ENCODE measurements at places on chromosomes 6 and 20. TPM values are rescaled to one million over a fixed set of nuclear protein-coding genes. Genes with fewer than 3 reads are reported as not detected.

The VSX1 gene
- total RNA-seq: 0.31 TPM

The COL11A2 gene
- total RNA-seq: 0.75 TPM

The PNRC1 gene
- 114 TPM for total RNA-seq

The DSP gene
- 117 TPM for total RNA-seq

The RSPH9 gene
- total RNA-seq: not detected

The CD83 gene
- total RNA-seq: 0.83 TPM

The UBE2J1 gene
- total RNA-seq: 30.5 TPM

The PTGIS gene
- 11.0 TPM for total RNA-seq

The COL9A1 gene
- not detected for total RNA-seq

The RCAN2 gene
- total RNA-seq: 6.7 TPM

DNA sequence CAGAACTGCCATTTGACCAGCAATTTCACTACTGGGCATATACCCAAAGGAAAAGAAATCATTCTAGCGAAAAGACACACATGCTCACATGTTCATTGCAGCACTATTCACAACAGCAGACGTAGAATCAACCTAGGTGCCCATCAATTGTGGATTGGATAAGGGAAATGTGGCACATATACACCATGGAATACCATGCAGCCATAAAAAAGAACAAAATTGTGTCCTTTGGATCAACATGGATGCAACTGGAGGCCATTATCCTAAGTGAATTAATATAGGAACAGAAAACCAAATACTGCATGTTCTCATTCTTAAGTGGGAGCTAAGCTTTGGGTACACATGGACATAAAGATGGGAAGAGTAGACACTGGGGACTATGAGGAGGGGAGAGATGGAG is 16.1 kb downstream of the RAET1E start:
- H3K27me3 ChIP-seq: no peaks in the 10 kb centered on the region
- no peaks in the 10 kb centered on the region for H3K4me1 ChIP-seq
- no peak overlapping the region for H3K4me3 ChIP-seq
- no peaks in the 10 kb centered on the region for H3K36me3 ChIP-seq

GRCh38 chr6:156816505-156816904 is 39.3 kb downstream of the ARID1B start:
- H3K36me3 ChIP-seq: no peaks in the 10 kb centered on the region
- H3K4me1 ChIP-seq: peaks cover 36% of the 10 kb centered on the region
- H3K27me3 ChIP-seq: no peaks in the 10 kb centered on the region
- no peak overlapping the region for H3K4me3 ChIP-seq

GRCh38 chr6:8905757-8906156 is 470.4 kb upstream of the SLC35B3 start:
- no peak overlapping the region for H3K4me3 ChIP-seq
- peaks cover 10% of the 10 kb centered on the region for H3K4me1 ChIP-seq
- DNase-seq: peak; percentile 28
- no peaks in the 10 kb centered on the region for H3K27me3 ChIP-seq

DNA sequence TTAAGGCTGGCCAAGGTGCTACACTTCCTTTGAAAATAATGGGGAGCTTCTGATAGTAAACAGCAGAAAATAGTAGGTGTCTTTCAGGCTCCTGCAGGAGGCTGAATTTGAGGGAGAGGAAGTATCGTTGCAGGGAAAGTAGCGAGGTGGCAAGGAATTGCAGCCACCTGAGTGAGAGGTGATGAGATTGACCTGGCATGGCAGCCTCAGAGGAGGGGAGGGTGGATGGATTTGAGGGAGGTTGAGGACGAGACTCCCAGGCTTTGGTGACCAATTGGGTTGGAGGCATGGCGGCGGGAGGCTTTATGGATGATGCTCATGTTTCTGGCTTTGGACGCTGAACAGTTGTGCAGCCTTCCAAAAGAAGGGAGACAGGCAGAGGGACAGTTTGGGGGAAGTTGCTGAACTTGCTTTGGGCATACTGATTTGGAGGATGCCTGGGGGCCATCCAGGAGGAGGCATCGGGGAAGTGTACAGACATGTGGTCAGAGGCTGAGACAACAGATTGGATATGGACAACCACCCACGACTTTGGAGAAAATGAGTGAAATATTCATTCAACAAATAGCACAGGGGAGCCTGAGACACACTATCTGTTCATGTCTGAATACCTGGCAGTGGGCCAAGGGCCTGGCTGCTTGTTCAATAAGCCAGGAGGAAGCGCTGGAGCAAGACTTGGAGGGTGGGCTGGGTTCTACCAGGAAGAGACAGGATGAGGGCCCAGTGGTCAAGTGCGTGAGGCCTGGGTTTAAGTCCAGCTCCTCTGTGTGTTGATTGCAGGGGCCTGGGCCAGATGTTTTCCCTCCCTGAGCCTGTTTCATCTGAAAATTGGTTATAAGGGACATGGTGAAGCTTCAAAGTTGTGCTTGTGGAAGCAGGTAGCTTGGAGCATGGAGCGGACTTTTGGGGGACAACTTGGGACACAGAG is 113.2 kb downstream of the CEBPB start:
- peak overlapping the region; percentile 58 for H3K27ac ChIP-seq
- peaks cover 23% of the 10 kb centered on the region for H3K4me1 ChIP-seq
- H3K27me3 ChIP-seq: no peaks in the 10 kb centered on the region
- DNase-seq: peak; percentile 85
- no peaks in the 10 kb centered on the region for H3K36me3 ChIP-seq

- no peaks in the 10 kb centered on the region for H3K36me3 ChIP-seq
- H3K4me3 ChIP-seq: no peak overlapping the region
- no peak overlapping the region for H3K27ac ChIP-seq
- H3K27me3 ChIP-seq: no peaks in the 10 kb centered on the region
- H3K4me1 ChIP-seq: peaks cover 48% of the 10 kb centered on the region
- no peak for DNase-seq
Observed at GRCh38 chr6:41050536-41050935, 2.5 kb upstream of the APOBEC2 start.

DNA sequence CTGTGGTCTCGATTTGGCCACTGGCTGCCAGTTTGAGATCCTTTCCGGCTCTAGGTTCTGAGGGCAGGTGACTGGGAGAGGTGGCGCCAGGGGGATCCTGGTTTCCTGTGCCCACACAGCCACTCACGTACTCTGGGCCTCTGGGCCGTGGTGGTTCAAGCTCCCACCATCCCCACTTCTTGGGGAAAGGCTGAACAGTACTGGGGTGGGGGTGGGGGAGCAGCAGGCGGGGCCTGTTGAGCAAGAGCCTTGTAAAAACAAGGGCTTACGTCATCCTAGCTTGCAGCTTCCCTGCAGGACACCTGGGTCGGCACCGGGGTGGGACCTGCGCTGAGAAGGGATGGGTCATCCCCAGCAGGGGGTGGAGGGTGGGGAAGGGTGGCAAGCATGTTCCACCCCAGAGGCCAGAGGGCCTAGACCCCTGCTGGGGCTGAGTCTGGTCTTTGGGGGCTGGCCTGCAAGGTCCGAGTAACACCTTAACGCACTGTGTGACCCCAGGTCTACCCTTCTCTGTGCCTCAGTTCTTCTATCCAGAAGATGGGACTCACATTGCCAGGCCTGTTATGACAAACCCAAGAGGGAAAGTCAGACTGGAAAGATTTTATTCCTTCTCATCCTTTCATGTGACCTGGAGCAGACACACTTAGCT is 3.1 kb upstream of the CEBPB start:
- H3K4me1 ChIP-seq: no peaks in the 10 kb centered on the region
- peak; percentile 79 for DNase-seq
- H3K27ac ChIP-seq: no peak overlapping the region
- H3K4me3 ChIP-seq: no peak overlapping the region

DNA sequence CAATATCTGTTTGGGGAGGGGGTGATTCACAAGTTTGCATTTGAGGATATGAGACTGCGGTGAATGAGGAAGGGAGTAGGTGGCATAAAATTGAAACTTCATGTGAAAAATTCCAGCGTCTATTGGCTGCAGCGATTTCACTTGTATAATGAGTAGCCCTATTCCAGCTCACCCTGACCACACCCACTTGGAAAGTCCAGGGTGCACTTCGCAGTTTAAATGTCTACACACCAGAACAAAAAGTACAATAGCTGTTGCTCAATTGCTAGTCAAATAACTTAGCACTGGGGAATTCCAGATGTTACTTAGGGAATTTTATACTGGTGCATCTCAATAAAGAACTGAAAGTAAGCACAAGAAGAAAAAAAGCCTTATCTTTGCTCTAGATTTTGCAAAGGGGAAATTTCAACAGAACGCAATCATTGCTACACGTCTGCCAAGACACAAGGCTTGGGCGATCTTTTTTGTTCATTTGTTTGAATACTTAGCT is 6.3 kb downstream of the TNFAIP3 start:
- peaks cover 22% of the 10 kb centered on the region for H3K36me3 ChIP-seq
- no peak overlapping the region for H3K4me3 ChIP-seq
- peaks cover 33% of the 10 kb centered on the region for H3K4me1 ChIP-seq
- H3K27me3 ChIP-seq: no peaks in the 10 kb centered on the region
- H3K27ac ChIP-seq: no peak overlapping the region
- peak; percentile 79 for DNase-seq

- H3K4me1 ChIP-seq: no peaks in the 10 kb centered on the region
- no peaks in the 10 kb centered on the region for H3K36me3 ChIP-seq
- H3K27me3 ChIP-seq: no peaks in the 10 kb centered on the region
- DNase-seq: no peak
Observed at GRCh38 chr20:43894491-43894890, 20.2 kb upstream of the TOX2 start.

DNA sequence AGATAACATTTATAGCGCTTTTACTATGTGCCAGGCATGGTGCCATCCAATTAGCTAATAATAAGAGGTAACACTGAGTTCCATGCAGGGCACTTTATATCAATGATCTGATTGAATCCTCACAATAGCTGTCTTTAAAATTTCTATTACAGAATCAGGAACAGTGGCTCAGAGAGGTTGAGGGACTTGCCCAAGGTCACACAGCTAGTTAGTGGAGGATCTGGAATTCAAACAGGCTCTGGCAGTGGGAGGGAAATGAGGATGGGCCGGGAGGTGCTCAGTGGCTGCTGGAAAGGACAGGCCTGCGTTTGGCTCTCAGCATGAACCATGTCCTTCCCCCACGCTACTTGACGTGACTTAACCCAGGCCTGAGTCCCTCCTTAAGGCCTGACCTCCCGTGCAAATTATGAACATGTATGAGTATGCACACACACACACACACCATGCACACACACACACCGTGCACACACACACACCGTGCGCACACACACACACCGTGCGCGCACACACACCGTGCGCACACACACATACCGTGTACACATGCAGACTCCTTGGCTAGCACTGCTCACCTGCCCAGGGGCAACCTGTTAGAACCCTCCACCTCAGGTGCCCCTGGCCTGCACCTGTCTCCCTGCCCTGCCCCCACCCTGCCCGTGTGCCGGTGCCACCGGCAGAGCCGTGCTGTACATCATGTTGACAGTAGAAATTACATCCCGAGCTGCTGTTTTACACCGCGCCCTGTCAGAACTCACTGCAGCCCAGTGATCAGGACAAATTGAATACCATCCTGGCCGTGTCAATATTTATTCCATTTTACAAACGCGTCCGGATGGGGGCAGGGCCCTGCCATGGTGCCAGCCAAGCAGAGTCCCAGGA is 43.7 kb downstream of the CDH22 start:
- H3K27me3 ChIP-seq: no peaks in the 10 kb centered on the region
- H3K36me3 ChIP-seq: no peaks in the 10 kb centered on the region
- H3K27ac ChIP-seq: no peak overlapping the region
- no peak overlapping the region for H3K4me3 ChIP-seq
- no peaks in the 10 kb centered on the region for H3K4me1 ChIP-seq
- no peak for DNase-seq

DNA sequence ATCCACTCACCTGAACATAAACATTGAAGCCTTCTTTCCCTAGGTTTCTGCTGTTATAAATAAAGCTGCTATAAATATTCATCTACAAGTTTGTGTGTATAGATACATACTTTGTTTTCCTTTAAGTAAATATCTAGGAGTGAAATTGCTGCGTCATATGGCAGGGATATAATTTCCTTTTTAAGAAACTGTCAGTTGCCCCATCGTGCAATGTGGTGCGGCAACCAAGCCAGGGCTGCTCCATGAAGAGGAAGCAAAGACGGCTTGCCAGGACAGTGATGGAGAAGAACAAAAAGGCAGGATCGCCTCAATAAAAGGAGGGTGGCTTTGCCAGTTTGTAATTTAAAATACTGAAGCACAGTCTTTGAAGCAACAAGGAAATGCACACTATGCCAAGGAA is 36.6 kb downstream of the CITED2 start:
- no peak overlapping the region for H3K4me3 ChIP-seq
- H3K27ac ChIP-seq: no peak overlapping the region
- no peaks in the 10 kb centered on the region for H3K4me1 ChIP-seq
- DNase-seq: no peak
- H3K27me3 ChIP-seq: no peaks in the 10 kb centered on the region

DNA sequence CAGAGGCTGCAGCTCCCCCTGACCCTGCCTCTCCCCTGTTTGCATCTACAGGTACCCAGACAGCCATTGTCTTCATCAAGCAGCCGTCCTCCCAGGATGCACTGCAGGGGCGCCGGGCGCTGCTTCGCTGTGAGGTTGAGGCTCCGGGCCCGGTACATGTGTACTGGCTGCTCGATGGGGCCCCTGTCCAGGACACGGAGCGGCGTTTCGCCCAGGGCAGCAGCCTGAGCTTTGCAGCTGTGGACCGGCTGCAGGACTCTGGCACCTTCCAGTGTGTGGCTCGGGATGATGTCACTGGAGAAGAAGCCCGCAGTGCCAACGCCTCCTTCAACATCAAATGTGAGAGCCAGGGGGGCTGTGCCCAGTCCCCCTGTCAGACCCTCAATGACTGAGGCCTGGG is 42.1 kb upstream of the SRF start:
- DNase-seq: no peak
- H3K27me3 ChIP-seq: no peaks in the 10 kb centered on the region
- H3K4me3 ChIP-seq: no peak overlapping the region
- no peaks in the 10 kb centered on the region for H3K4me1 ChIP-seq

DNA sequence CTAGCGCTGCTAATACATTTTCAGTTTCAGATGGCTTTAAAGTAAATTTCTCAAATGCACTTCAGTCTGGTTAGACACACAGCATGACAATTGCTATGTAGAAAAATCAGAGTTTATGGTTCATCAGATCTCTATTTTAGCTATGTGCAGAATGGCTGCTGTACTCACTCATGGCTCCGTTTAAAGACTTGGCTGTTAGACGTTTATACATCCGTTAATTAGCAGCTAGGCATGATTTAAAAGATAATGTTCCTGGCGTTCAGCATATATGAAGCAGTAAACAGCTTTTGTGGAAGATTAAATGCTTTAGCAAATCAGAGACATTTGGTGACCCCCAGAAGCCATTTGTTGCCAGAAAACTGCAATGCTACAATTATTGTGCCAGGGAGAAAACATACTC is 350.0 kb upstream of the MANEA start:
- DNase-seq: no peak
- H3K27ac ChIP-seq: no peak overlapping the region
- no peaks in the 10 kb centered on the region for H3K36me3 ChIP-seq
- no peaks in the 10 kb centered on the region for H3K4me1 ChIP-seq
- H3K4me3 ChIP-seq: no peak overlapping the region
- peaks cover 10% of the 10 kb centered on the region for H3K27me3 ChIP-seq

- no peaks in the 10 kb centered on the region for H3K27me3 ChIP-seq
- no peak for DNase-seq
- no peak overlapping the region for H3K4me3 ChIP-seq
- no peaks in the 10 kb centered on the region for H3K4me1 ChIP-seq
- no peak overlapping the region for H3K27ac ChIP-seq
- H3K36me3 ChIP-seq: no peaks in the 10 kb centered on the region
Observed at GRCh38 chr20:19018881-19019280, 193.6 kb upstream of the SLC24A3 start.
